HEK293T (cell line): ENCODE measurements at places on chromosomes 6 and 20.

GRCh38 chr6:14819840-14820420 lies 425.9 kb upstream of the JARID2 start:
- no peak for DNase-seq

GRCh38 chr6:167255918-167256553 lies 35.1 kb upstream of the UNC93A start:
- no peak for DNase-seq

- DNase-seq, result no peak
Observed at GRCh38 chr6:103140308-103141027, 1719.3 kb downstream of the HACE1 start.

GRCh38 chr6:142356884-142357225 lies 55.0 kb downstream of the ADGRG6 start:
- DNase-seq, result no peak

DNA sequence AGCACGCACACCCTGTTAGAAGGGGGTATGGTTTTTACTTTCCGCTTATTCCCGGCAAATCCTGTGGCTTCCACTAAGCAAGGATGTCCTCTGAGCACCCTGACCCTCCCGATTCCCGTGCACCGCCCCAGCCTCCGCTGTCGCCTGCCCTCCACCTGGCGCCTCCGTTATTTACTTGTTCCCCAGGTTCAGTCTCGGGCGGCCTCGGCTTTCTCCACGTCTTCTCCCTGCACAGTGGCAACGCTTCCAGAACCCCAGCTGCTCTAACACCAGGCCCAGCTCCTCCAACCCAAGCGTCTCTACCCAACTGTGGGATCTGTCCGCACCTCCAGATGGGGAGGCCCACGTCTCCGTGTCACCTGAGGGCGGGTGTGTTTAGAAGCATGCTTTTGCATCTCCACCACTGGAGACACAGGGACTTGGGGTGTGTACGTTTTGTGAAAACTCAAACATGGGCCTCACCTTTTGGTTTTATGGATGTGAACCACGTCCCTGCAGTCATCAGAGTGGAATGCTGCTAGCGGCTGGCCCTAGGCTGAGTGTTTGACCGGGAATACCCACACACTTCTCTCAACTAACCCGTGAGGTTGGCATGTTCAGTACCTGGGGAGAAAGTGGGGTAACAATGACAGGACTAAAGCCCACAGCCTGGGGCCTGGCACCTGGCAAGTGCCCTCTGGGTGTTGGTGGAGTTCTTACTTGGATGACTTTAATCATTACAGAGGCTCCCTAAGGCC lies 79.9 kb downstream of the THBS2 start:
- no peak for DNase-seq

- no peak for DNase-seq
Observed at GRCh38 chr6:10084111-10084986, 330.5 kb downstream of the TFAP2A start.

- DNase-seq, result peak; percentile 47
Observed at GRCh38 chr6:146785001-146785585, 186.3 kb downstream of the ADGB start.

DNA sequence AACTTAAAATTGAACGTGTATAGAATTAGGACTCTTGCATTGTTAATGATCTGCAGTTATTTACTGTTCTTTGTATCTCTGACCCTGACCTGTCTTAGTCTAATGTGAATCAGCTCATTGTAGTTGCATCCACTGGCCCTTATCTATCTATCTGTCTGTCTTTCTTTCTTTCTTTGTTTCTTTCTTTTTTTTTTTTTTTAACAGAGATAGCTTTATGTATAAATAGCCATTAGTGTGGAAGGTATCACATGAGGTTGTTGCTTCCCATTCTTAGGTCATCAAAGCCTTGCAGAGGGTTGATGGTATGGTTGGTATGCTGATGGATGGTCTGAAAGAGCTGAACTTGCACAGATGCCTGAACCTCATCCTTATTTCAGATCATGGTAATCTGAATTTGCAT lies 59.9 kb downstream of the ENPP1 start:
- no peak for DNase-seq

DNA sequence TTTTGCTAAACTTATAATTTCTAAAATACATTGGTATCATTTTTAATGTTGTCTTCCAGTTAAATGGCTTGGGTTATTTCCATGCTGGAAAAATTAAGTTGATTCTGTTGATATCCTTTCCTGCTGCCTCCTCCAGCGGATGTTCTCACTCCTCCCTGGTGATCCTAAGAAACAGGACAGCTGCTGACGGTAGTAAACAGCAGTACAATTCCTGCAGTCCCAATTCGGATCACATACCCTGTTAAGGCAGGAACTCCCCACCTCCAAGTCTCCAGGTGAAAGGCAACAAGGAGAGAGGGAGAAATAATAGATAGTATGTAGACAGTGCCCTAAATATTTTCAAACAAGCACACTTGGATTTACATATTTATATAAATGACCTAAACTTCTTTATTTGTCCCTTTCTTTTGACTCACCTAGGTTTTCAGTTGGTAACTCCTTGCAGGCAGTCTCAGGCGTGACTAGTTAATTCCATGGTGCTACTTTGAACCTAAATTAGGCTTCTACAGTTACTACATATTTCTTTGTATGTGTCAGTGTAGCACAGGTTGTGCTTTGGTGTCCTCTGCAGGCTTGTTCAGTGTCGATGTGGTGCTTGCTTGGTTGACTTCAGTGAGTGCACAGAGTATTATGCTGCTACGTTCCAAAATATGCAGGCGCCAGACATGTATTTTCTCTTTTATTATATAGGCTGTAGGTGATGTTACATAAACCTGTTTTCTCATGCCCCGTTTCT lies 126.0 kb downstream of the ADGRB3 start:
- DNase-seq, result no peak

GRCh38 chr20:58241766-58242465 lies 13.5 kb upstream of the ANKRD60 start:
- DNase-seq, result no peak

DNA sequence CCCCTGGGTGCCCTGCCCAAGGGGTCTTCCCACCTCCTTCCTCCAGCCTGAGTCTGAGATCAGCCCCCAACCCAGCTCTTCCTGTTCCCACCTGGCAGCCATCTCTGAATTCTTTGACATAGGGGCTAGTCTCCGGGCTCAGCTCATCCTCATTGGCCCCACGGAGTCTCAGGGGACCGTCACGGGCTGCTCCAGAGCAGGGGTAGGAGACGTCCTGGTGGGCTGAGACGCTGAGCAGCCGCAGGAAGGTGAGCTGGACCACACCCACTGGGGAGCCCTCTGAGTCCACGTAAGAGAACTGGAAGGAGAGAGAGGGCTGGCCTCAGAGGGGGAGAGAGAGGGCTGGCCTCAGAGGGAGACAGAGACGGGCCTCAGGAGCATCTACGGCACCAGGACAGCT lies 28.1 kb downstream of the COL11A2 start:
- no peak for DNase-seq

DNA sequence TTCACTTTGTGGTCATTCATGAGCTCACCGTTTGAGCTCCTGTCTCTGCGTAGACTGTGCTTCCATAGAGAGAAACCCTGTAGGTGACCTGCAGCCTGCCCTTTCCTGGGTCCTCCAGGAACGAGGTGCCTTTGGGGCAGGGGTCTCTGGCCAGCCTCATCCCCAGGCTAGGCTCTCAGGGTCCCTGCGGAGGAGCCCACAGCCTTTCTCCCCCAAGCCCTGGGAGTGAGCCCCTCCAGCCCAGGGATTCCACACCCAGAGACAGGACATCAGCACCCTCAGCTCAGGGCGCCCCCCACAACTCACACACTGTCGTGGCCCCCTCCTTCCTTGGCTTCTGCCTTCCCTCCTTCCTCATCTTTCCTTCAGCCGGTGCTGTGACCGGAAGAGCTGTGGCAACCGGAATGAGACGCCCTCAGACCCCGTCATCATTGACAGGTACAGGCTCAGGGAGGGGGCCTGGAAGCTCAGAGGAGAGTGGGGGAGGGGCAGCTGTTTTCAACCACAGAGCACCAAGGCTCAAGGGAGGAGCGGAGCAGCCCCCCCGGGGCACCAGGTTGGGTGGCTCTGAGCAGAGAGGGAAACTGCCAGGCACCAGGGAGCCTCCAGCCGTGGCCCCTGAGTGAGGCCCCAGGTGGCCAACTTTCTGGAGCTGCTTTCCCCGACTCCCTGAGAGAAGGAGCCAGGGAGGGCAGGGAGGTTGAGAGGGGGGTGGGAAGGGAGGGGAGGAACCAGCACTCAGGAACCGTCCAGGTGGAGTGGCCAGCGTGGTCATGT lies 16.8 kb downstream of the EBF4 start:
- DNase-seq, result no peak

DNA sequence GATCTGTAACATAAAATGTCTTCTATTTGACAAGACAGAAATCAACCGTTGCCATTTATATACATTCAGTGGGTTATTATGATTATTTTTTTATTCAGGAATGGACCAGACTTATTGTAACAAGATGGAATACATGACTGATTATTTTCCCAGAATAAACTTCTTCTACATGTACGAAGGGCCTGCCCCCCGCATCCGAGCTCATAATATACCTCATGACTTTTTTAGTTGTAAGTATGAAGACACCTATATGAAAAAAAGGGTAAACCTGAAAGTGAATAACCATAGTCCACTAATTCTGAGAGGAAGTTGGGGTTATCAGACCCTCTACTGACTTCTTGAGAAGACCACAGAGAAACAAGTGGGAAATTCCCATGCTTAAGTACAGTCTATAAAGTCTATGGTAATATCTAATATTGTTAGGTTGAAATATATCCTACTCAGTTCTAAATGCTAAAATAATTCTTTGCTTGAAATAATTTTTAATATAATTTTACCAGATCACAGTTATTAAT lies 15.9 kb downstream of the OR2A4 start:
- DNase-seq, result no peak

- DNase-seq, result no peak
Observed at GRCh38 chr20:45346291-45346718, 1.9 kb downstream of the SDC4 start.

DNA sequence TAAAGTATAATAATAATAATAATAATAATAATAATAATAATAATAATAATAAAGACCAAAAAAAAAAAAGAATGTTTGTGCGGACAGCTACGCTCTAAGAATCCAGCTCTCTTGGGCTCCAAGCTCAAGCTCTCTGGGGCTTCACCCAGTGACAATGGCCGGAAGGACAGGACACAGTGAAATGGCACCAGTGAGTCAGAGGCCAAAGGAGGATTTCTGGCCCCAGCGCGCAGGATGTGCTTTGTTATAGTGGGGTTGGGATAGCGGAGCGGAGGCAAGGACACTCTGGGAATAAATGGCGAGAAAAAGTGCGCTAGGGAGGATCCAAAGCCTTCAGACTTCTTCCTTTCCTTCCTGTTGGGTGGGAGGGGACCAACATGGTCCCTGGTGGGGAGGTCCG lies 38.2 kb downstream of the HLA-A start:
- no peak for DNase-seq

GRCh38 chr6:163634211-163635171 lies 220.0 kb downstream of the QKI start:
- no peak for DNase-seq

- peak; percentile 31 for DNase-seq
Observed at GRCh38 chr6:3750317-3751076, 1.0 kb downstream of the PXDC1 start.

DNA sequence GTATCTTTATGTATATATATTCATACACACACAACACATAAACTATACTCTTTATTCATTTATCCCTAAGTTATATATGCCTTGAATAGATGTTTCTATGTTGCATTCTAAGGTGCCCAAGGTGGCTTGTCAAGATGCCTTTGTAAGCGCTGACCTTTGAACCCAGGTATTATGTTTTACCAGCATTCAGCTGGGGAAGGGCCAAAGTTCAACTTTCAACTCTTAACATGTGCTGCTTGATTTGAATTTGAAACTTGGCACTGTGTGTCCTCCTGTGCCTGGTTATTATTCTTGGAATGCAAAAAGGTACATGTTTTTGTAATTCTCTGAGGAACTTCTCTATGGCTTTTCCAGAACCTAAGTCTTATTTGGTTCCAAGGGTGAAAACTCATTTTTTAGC lies 146.5 kb downstream of the EDN1 start:
- DNase-seq, result no peak

DNA sequence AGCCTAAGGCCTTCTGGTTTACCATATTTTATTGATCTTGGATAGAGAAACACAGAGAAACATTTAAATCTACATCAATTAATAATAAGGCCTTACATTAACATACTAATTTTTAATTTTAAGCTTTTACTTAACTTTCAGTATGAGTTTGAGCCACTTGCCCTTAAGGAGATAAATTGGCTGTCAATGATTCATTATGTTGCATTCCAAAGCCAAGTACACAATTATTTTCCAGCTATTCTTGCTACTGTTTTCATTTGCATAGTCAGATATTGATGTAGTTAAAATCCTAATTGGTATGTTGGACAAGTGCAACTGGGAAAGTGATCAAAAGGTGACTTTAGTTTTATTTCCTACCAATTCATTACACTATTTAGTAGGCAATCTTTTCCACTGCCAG lies 58.2 kb downstream of the MOCS1 start:
- no peak for DNase-seq

DNA sequence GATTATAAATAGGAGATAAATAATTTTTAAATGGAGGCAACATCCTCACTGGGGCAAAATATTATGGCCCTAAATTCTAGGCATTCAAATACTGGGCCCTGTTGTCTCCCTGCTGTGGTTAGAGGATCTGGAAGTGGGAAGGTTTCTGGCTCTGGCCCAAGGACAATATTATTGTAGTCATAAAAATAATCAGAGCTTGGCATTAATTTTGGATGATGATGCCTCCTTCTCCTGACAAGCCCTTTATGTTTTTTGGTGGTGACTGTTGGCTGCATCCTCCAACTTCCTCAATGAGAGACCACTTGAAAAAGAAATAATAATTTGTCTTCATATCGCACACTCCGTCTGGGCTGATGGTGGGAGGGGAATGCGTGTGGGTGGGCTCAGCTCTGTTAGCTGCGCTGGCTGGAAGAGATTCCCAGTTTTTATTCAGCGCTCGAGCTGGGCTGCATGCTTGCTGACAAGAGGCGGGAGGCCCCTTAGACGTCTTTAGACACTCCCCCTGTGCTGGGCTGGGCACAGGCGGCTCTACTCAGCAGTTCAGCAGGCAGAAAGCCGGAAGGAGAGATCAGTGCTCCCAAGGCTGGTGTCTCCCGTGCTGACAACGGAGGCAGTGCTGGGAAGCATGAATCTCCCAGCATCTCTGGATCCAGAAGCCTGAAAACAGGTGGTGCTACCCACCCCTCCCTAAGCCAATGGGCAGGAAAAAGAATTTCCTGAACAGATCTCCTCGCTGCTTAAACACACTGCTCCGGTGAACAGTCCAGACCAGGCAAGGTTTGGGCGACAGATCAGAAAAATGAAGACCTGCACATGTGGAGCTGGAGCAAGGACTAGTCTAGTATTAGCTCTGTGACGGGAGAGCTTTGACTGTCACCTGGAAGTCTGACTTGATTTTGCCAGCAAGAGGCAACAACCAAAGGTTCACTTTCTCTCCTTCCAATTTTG lies 97.7 kb downstream of the SYCP2 start:
- peak; percentile 78 for DNase-seq
